ENCODE measurements at places on chromosomes 13 and 19.

DNA sequence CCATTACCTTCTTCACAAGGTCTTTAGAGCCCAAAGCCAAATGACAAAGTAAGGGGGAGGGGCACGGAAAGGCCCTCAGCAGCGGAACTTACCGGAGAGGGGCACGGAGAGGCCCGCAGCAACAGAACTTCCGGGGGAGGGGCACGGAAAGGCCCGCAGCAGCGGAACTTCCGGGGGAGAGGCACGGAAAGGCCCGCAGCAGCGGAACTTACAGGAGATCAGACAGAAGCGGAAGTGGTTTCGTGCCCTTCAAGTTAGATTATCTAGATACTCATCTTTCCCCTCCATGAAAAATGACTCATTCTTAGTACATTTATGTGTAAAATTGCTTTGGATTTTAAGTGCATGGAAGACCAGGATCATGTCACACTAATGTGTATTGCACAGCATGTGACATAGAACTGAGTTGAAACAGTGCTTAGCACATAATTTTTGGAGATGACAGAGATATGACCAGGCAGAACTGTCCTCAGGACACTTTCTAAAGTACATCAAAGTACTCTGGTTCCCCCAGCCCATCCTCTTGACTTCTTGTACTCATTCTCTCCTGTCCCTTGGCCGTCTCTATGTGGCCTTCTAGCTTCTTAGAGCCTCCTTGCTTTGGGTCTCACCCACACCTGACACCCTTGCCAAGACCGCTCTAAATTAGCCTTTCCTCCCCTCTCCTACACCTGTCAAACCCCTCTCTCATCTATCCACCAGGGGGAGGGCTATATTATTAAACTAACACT is 25.7 kb upstream of the TPTE2 start:
- peak overlapping the region; percentile 30 for H3K4me3 ChIP-seq
- peaks cover 3% of the 10 kb centered on the region for H3K4me1 ChIP-seq
- H3K27ac ChIP-seq, result peak overlapping the region; percentile 26
- H3K27me3 ChIP-seq, result no peaks in the 10 kb centered on the region
- DNase-seq, result peak; percentile 56
- H3K36me3 ChIP-seq, result no peaks in the 10 kb centered on the region

DNA sequence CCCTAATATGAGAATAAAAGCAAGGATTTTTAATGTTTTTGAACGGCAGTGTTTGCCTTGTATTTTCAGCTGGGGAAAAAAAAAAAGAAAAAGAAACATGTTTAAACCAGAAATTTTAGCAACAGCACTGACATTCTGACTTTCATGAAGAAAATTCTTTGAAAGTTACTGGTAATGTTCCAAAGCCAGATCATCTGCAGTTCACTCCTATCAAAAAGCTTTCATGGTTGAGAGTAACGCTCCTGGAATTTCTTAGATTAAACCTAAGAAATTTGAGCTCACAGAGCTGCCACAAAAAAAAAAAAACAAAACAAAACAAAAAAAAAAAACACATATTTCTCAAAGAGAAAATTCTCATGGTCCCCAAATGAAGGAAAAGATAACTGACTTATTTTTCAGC is 1106.7 kb downstream of the EFNB2 start:
- no peaks in the 10 kb centered on the region for H3K36me3 ChIP-seq
- H3K4me3 ChIP-seq, result no peak overlapping the region
- H3K4me1 ChIP-seq, result no peaks in the 10 kb centered on the region
- H3K27me3 ChIP-seq, result no peaks in the 10 kb centered on the region
- DNase-seq, result no peak

DNA sequence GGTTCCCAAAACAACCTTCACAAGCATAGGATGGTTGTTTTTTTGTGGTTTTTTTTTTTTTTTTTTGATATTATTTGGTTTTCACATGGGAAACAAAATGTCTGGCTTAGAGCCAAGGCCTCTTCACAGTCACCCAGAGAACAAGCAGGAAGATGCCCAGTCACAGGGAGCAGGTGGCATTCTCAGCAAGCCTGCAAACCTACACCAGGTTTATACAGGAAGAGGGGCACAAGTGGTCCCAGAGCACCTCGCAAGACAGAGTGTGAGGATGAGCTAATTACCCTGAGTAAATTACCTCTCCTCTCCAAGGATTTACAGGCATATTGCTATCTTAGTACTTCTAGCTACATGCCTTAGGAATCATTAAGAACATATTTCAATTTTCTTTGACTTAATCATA is 1375.6 kb downstream of the EFNB2 start:
- no peaks in the 10 kb centered on the region for H3K27me3 ChIP-seq
- no peak overlapping the region for H3K4me3 ChIP-seq
- H3K27ac ChIP-seq, result no peak overlapping the region
- H3K4me1 ChIP-seq, result peaks cover 7% of the 10 kb centered on the region
- DNase-seq, result no peak
- no peaks in the 10 kb centered on the region for H3K36me3 ChIP-seq

DNA sequence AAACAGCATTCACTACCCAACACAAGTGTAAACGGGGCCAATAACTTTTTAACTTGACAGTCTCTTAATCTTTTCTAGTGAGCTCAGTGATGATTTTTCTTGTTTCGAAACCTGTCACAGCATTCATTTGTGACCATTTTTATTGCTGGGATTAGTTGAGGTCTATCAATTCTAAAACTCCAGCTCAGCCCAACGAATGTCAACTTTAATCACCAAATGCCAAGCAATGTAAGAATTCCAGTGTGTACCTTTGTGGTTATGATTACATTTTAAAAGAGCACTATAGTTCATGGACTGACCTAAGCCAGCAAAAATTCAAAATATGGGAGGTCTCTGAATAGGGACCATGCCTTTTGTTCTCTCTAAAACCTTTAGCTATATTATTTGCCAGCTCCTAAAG is 694.3 kb upstream of the SGCG start:
- H3K4me1 ChIP-seq, result no peaks in the 10 kb centered on the region
- no peak overlapping the region for H3K27ac ChIP-seq
- H3K4me3 ChIP-seq, result no peak overlapping the region
- no peaks in the 10 kb centered on the region for H3K36me3 ChIP-seq

GRCh38 chr13:29315847-29316246 is 279.6 kb downstream of the SLC7A1 start:
- no peaks in the 10 kb centered on the region for H3K4me1 ChIP-seq
- no peak for DNase-seq
- H3K27me3 ChIP-seq, result peaks cover 2% of the 10 kb centered on the region

DNA sequence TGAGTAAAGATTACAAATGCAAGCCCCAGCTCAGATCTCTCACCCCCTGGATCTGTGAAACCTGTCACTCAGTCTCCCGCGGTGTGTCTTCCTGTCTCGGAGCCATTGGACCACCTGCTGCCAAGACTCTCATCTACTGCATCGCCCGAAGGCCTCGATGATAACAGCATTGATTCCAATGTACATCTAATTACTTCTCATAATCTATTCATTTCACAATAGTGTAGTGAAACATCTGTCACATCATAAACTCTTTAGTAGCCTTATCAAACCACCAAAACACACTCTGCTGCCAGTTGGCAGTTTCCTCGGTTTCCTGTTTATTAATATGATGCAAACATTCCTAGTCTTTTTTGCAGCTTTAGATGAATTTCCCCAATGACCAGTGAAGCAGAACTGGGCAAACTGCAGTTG is 220.3 kb downstream of the POU4F1 start:
- H3K4me1 ChIP-seq, result no peaks in the 10 kb centered on the region
- DNase-seq, result no peak
- no peaks in the 10 kb centered on the region for H3K27me3 ChIP-seq
- H3K36me3 ChIP-seq, result no peaks in the 10 kb centered on the region
- no peak overlapping the region for H3K4me3 ChIP-seq

DNA sequence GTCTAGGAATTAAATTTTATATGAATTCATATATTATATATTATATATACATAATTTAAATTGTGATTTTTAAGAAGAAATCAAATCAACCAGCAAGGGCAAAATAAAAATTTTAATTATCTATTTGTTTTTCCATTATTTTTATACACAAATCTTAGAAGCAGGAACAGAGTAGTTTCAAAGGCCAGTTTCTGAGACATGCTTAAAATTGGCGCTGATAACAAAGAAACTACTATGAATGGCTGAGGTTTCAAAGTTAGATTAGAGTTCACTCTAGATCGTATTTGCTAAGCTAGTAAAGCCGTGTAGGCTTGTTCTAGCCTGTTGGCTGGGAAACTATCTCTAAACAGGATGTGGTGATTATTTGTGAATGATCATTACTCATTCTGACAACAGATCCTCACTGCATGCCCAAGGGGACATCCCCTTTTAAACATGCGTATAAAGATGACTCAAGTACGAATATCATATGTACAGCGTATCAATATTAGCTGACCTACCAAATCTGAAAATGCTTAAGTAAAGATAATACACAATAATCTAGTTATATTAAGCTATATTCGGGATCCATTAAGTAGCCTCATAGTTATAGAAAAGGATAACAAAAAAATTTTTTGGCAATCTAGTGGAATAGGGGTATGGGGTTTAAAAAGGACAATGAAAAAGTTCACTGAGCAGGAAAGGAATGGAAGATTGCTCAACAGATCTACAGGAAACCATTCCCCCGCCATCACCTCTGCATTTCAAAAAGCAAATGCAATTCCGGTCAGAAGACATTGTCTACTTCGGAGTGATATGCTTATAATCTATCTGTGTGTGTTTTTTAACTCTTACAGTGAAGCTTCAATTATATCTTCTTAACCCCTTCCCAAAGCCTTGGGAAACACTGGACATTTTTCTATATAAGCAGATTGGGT is 150.1 kb downstream of the SHISA2 start:
- no peak for DNase-seq
- no peak overlapping the region for H3K27ac ChIP-seq
- H3K4me1 ChIP-seq, result no peaks in the 10 kb centered on the region
- no peaks in the 10 kb centered on the region for H3K27me3 ChIP-seq
- H3K4me3 ChIP-seq, result no peak overlapping the region

DNA sequence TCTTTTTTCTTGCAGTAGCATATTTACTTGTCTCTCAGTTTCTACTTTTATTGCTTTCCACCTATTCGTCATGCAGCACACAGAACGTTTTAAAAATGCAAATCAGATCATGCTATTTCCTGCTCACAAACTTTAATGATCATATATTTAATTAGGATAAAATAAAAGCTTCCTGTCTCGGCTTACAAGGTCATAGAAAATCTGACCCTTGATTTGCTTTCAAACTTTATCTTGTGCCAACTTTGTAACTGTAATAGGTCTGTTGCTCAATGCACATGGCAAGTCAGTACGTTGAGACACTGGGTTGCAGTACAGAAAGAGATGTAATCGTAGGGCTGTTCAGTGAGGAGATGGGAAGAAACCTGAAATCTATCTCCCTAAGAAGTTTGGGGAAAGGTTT is 95.6 kb upstream of the CSNK1A1L start:
- no peaks in the 10 kb centered on the region for H3K27me3 ChIP-seq
- no peaks in the 10 kb centered on the region for H3K36me3 ChIP-seq
- no peak overlapping the region for H3K27ac ChIP-seq
- no peaks in the 10 kb centered on the region for H3K4me1 ChIP-seq

GRCh38 chr19:39304185-39304513 is 7.9 kb downstream of the IFNL1 start:
- H3K4me3 ChIP-seq, result no peak overlapping the region
- H3K27me3 ChIP-seq, result peaks cover 58% of the 10 kb centered on the region
- H3K27ac ChIP-seq, result no peak overlapping the region
- no peaks in the 10 kb centered on the region for H3K36me3 ChIP-seq
